Astrocyte of the spinal cord (primary cell): ENCODE measurements at places on chromosomes 2 and 18.

GRCh38 chr18:74149878-74150277 is 1.6 kb downstream of the TIMM21 start:
- DNase-seq = no peak

GRCh38 chr2:21281384-21281783 is 157.6 kb downstream of the TDRD15 start:
- DNase-seq = no peak

GRCh38 chr2:184169366-184169765 is 429.0 kb upstream of the ZNF804A start:
- DNase-seq = no peak

DNA sequence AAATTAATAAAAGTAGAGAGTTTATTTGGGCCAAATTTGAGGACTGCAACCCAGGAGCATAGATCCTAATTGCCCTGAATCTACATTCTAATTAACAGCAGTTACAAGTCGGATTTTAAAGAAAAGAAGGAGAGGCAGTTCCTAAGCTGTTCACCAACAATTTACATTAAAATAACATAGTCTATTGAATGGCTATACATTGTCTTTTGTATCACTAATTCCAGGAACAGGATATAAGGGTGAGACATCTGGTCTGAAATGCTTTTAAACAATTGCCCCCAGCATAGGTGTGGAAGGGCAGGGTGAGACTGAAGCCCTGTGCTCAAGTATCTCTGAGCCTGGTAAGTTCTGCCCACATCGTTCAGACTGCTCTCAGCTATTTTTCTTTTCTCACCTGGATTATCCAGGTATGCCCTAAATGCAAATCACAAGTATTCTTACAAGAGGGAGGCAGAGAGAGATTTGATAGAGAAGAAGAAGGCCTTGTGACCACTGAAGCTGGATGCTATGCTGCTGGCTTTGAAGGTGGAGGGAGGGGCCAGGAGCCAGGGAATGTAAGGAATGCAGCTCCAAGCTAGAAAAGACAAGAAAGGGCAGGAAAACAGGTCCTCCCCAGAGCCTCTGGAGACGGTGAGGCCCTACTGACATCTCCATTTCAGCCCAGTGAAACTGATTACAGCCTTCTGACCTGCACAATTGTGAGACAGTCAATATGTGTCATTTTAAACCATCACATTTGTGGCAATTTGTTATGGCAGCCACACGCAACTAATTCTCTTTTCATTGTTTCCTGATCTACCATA is 189.4 kb upstream of the ARL4C start:
- DNase-seq = no peak

DNA sequence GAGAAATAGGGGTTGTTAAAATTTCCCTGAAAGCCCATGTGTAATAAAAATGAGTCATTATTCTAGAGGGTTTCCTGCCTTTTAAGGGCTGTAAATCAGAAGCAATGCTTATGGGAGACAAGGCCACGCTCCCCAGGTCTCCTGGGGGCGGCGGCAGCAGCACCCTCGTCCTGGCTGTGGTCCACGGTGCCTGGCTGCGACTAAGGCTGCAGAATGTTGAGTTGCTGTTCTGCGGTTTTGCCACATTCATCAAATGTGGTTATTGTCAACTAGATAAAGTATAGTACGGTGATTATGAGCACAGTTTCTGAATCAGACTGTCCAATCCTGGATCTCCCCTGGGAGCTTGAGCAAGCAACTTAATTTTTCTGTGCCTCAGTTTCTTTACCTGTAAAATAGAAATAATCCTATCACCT is 11.9 kb upstream of the AGFG1 start:
- peak; percentile 85 for DNase-seq

DNA sequence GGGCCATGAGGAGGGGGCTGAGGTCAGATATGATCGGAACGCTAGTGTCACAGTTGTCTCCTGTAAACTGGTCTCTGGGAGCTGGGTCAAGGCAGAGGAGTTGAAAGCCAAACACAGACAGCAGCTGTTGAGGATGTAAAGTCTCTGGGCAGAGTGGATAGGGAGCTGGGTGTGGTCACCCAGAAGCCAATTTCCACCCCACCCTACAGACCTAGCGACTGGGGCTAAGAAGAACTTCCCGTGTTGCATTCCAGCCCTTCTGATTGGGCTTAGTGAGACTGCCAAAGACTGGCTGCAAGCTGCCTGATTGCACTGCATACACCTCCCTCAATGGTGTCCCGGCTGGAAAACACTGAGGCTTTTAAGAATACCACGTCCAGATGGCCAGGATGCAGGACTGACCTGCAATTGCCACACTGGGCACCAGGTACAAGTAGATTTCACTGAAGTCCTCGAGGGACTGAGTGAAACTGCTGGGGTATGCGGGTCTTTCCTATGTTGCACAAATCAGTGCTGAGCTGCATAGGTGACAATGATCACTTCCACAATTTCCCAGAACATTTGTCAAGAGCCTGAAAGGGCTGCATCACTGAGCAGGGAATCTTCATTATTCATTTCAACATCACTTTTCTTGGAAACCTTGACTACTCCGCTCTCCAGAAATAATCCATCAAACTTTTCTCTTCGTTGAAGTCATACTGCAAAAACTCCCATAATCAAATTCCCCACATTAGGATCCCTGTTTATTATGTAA is 43.1 kb upstream of the EML4 start:
- DNase-seq = no peak

- DNase-seq = no peak
Measured at GRCh38 chr2:24543252-24543651, 52.2 kb downstream of the NCOA1 start.

GRCh38 chr2:187438455-187438854 is 9.6 kb downstream of the CALCRL start:
- DNase-seq = no peak

GRCh38 chr18:7608781-7609201 is 41.7 kb downstream of the PTPRM start:
- DNase-seq = no peak

DNA sequence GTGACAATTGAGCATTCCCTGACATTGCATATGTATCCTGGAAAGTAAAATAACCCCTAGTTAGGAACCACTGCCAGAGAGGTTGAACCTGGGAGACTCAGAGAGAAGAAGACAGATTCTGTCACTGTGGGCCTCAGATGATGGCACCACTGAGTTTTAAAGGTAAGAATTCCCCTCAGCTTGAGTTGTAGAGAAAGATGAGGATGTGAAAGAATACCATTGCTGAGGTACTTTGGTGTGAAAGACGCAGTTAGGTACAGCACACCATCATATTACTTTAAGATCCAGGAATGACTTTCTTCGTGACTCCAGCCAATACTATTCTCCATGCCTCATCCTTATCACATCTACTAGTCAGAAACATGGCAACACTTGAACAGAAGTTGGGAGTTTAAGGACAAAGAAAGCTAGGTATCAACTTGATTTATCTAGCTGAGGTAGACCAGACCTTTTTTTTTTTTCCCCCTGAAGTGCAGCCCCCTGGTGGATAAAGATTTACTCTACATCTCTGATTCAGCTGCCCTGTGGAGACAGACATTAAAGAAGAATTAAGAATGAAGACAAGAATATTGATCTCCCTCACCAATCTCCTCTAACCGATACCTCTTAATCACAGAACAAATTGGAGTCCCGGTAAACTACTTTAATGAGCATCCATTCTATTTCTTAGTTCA is 630.5 kb upstream of the FANCL start:
- no peak for DNase-seq

GRCh38 chr2:145199042-145199441 is 679.1 kb upstream of the ZEB2 start:
- DNase-seq = no peak

GRCh38 chr2:168622559-168622958 is 166.5 kb downstream of the CERS6 start:
- no peak for DNase-seq

DNA sequence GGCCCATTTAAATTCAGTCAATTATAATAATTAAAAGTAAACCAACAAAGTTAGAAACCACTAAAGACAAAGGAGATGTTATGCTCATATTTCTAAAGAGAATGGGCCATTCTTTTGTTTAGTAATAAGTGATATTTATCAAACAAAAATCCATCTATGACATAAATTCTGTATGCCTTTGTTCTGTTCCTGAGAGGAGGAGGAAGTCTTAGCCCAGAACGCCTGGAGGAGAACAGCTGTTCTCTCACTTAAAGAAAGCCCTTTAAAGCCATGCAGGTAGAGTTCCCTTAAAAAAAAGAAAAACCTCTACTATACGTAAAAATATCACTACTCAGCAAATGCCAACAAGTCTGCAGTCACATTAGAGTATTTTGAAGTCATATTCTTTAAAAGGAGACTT is 15.5 kb downstream of the LAMA1 start:
- no peak for DNase-seq

DNA sequence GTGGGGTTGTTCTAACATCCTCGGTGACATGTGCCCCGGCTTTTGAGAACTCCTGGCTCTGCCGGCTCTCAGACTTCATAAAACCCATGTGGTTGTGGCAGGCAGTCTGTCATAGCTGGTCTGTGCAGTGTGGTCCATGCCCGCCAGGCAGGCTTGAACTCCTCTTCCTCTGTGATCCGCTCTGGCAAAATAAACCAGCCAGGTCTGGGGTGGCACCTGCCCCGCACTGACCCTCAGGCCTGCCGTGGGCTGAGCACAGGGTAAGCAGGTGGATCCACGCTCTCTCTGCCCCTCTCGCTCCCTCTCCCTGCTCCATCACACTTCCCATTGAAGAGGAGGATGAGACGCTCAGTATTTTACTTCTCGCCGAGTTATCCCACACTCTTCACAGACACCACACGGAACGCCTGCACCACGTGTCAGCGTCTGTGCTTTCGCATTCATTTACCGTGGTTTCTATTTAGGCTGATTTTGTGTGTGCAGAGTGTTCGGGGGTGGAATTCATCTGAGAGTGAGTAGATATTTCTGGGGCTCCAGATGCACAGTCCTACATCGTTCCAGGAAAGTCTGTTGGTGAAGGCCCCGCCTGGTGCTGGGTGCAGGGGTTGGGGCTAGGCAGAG is 56.4 kb downstream of the RTP5 start:
- DNase-seq = no peak

DNA sequence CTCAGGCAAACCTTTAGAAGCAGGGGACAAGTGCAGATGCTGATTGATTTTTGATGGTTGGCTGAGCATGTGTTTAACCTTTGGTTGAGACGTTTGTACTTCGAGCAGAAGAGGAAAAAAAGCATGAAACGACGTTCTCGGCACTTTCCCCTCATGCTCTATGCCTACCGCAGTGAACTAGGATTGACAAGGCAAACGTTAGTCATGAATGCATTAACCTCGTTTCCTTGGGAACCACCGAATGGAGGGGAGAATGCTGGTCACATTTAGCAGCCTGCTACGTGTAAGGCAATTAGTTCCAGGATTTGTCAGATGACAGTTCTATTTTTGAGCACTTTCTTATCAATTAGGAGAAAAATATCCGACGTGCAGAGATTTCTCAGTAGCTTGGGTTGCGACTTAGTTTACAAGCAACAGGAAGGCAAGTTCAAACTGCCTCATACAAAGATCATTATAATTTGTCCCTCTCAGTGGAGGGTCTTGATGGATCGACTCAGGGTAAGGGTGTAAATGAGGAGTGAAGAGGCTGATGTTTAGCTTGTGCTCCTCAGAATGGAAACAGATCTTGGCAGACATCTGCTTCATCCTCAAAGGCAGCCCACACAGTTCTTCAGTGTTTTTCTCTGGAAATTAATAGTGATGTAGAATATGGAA is 47.4 kb upstream of the GPR45 start:
- no peak for DNase-seq

- DNase-seq = no peak
Measured at GRCh38 chr2:159118859-159119500, 150.5 kb downstream of the TANC1 start.

DNA sequence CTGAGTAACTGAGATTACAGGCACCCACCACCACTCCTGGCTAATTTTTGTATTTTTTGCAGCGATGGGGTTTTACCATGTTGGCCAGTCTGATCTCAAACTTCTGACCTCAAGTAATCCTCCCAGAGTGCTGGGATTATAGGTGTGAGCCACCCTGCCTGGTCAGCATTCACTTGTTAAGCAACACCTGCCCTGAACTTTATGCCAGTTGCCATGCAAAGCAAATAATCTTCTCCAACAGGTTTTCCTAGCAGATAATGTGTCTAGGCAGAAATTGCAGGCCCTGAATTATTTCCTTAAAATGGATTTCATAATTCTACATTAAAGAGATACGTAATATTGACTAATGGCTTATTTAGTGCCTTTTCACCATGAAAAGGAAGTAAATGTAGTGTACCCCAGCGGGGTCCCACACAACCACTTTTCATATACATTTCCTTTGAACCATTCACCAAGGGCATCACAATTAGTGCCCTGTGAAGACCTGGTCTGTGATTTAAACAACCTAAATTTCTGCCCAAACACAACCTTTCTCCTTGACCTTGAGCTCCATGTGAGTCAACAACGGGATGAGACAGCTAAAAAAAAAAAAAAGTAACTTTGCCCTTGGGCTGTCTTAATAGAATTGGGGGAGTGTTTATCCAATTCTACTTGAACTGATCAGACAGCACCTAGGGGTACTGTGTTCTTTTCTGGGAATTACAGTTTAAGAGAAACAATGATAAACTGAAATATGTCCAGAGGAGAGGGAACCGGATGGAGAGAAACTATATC is 41.6 kb downstream of the EEF1B2 start:
- DNase-seq = no peak

GRCh38 chr18:2692508-2692907 is 37.0 kb downstream of the SMCHD1 start:
- DNase-seq = no peak

DNA sequence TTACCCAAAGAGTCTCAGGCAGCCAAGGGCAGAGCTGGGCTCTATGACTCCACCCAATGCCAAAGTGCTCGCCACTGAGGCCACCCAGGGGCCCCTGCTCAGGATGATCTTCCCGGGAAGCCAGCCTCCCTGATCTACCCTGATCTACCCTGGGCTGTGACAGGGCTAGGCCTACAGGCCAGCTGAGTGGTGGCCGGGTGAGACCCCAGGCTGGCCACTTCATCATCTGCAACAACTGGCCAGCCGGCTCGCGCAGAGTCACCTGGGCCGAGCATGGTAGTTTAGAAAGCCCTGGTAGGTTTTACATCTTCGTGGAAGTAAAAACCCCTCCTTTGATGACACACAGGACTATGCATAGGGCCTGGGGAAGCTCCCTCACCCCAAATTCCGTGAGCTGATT is 276.3 kb downstream of the NDUFA10 start:
- no peak for DNase-seq

DNA sequence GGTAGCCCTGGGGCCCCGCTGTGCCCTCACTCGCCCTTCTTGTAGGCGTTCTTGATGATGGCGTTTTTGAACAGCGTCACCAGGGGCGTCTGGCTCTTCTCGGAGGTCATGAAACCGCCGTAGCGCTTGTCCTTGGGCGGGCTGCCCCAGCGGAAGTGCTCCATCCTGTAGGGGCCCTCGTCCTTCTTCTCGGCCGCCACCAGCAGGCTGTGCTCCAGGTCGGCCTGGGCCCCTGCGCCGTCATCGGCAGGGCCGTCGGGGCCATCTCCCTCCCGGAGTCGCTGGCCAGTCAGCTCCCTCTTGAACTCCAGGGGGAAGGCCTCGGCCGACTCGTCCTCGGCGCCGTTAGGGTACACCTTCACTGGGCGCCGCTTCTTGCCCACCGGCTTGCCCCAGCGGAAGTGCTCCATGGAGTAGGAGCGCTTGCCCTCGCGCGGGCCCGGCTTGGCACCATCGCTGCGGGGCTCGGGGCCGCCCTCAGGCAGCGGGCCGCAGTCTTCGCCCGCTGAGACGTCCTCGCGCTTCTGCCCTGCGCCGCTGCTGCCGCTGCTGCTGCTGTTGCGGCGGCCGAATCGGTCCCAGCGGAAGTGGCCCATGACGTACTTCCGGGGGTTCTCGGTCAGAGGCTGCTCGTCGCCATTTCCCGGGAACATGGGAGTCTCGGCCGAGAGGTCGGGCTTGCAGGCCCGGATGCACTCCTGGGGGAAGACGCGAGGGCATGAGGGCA is 7.2 kb downstream of the POMC start:
- DNase-seq = no peak
